T-helper 17 cell (primary cell): ENCODE measurements at places on chromosomes 6 and 20. TPM values are rescaled to one million over a fixed set of nuclear protein-coding genes. Genes with fewer than 3 reads are reported as not detected.

DNA sequence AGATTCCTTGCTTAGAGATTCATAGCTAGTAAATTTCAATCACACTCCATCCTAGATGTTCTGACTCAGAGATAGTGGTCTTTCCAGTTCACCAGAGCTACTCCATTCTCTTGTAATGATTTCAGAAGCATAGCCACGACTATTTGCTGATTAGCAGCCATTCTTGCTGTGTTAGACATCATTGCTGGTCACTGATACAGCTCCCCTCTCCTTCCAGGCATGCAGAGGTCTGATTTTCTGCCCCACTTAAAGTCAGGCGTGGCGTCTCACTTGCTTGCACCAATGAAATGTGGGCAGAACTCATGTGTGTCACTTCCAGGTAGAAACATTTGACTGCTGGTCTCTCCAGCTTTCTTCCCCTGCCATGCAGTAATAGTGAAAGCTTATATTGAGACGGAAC, 168.9 kb upstream of the JARID2 start:
- DNase-seq: no peak

- no peak for DNase-seq
Observed at GRCh38 chr6:118999494-119000040, 64.6 kb upstream of the MCM9 start.

- no peak for DNase-seq
Observed at GRCh38 chr6:80789912-80790570, 683.6 kb downstream of the BCKDHB start.

DNA sequence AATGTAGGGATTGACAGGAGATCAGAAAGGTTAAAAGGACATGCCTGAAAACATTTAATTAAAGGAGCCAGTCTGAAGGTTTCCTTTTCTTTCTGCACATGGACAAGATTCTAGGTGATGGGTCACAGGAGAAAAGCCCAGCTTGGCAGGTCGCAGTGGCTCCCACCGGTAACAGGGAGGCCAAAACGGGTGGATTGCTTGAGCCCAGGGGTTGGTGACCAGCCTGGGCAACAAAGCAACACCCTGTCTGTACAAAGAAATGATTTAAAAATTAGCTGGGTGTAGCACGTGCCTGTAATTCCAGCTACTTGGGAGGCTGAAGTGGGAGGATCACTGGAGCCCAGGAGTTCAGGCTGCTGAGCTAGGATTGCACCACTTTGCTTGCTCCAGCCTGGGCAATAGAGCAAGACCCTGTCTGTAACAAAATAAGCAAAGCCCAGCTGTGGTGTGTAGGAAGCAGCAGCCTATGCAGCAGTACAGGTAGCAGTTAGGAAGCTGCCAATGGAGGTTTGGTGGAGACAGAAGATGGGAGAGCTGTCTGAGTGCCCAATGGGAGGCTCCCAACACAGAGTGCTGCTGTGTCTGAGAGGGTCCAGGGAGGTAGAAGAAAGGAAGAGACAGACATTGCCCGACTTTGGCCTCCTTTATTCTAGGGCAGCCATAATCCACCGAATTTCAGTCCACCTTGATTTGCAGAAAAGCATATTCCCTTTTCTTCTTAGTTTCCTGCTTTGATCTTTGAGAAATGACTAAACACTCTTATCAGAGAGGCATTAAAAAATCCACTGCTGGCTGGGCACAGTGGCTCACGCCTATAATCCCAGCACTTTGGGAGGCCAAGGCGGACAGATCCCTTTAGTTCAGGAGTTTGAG, 7.1 kb upstream of the AP5S1 start:
- DNase-seq: no peak

- DNase-seq: no peak
Observed at GRCh38 chr6:34865107-34865506, 22.7 kb downstream of the TAF11 start.

DNA sequence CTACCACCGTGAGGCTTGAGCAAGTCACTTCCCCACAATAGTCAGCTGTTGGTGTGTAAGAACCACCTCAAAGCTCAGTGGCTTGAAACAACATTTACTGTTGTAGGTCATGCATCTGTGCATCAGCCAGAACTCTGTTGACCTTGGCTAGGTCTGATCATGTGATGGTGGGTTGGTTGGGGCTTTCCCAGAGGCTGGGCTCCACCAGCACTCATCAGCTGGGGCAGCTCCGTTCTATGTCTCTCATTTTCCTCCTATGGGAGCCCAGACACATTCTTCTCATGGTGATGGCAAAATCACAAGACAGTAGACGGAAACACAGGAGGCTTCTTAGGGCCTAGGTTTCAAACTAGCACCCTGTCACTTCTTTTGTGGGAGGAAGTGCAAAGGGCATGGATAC, 42.8 kb upstream of the PSMF1 start:
- DNase-seq: no peak

DNA sequence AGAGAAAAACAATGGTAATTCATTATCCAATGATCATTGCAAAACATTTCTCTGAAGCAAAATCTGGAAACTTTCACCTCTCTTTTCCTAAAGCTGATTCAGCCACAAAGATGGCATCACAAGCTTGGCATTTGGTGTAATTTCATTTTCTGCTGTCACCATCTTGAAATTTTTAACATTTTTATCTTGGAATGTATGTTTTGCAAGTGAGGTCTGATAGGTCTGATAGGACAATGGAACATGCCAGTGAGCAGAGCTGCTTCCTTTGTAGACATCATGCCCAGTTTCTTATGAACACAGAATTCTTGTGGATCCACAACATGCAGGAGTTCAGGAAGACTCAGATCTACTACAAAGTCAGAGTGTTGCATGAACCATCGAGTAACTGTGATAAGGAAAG, 969.6 kb downstream of the EYS start:
- no peak for DNase-seq

GRCh38 chr20:17679941-17680835, 1.9 kb downstream of the RRBP1 start:
- DNase-seq: no peak

DNA sequence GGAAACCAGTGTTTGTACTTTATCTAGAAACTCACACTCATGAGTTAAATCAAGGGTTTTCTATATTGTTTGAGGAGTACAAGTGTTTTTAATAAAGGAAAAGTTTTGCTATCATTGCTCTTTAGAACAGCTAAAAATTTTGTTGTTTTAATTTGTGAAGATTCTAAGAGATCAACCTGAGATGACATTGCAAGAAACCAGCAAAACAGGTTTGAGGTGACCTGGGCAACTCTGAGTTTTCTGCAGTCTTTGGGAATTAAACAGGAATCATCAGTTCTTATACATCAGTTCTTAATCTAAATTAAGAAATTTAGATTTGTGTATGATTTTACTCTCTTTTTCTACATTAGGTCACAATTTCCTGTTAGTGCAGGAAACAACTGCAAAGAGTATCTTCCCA, 114.5 kb downstream of the JAG1 start:
- no peak for DNase-seq

DNA sequence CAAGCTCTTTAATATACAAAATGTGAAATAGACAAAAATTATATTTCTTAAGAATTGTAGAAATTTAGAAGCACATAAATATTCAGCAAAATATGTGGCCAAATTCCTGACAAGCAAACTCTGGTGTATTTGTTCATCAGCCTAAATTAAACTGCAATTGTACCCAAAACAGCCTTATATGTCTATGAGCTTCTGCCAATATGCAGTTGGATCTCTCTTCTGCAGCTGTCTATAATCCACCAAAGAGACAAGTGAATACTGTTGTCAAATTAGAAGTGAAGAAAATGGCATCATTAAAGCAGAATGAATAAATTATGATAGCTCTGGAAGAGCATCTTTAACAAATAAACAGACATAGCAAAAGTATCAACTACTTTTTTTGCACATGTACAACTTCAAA, 755.7 kb downstream of the GRIK2 start:
- DNase-seq: no peak

DNA sequence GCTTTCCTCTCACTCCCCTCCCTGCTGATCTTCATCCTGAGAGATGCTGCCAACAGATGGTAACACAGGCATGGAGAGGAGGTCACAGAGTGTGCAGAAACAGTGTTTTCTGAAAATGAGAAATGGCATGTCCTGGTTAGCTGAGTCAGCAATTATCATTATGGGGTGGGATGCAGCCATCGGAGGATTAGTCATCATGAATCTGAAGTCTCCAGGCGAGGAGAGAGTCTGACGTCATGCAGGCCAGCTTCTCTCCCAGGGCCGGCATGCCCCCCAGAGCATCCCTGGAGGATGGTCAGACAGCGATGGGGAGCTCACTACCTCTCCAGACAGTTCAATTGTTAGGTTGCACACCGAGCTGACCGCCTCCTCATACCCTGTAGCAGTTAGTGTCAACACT, 4.7 kb upstream of the GTSF1L start:
- DNase-seq: no peak

GRCh38 chr20:11112832-11113231, 439.0 kb upstream of the JAG1 start:
- DNase-seq: no peak

DNA sequence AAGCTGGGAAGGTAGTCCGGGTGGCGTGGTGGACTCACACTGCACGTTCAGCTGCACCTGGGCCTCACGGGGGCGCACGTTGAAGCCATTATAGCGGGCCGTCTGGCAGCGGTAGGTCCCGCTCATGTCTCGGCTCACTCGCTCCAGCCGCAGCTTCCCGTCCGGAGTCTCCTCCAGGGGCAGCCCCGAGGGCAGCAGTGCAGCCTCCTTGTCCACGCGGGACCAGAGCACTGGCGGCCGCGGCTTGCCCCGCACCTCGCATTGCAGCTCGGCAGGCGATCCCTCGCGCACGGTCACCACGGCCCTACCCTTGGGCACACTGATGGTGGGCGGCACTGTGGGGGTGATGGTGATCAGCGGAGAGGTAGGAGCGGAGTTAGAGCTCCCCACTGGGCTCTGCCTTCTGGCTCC, 47.6 kb downstream of the MDGA1 start:
- DNase-seq: no peak

- DNase-seq: no peak
Observed at GRCh38 chr6:141445928-141446628, 686.6 kb upstream of the GJE1 start.

DNA sequence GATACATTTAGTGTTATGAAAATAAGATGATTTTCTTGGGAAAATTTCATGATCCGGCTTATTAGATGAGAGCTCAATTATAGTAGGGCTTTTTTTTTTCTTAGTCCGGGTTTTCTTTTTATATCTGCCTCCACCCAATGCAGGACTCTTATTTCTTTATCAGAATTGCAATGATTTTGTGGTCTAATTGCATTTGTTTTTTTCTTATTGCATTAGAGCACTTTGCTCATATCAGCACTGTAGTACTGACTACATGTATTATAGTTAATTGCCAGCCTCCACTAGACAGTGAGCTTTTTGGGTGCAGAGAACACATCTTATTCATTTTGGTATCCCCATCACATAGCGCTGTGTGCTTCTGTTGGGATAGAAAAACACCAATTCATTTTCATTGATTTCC, 50.0 kb downstream of the FBXO5 start:
- DNase-seq: no peak

DNA sequence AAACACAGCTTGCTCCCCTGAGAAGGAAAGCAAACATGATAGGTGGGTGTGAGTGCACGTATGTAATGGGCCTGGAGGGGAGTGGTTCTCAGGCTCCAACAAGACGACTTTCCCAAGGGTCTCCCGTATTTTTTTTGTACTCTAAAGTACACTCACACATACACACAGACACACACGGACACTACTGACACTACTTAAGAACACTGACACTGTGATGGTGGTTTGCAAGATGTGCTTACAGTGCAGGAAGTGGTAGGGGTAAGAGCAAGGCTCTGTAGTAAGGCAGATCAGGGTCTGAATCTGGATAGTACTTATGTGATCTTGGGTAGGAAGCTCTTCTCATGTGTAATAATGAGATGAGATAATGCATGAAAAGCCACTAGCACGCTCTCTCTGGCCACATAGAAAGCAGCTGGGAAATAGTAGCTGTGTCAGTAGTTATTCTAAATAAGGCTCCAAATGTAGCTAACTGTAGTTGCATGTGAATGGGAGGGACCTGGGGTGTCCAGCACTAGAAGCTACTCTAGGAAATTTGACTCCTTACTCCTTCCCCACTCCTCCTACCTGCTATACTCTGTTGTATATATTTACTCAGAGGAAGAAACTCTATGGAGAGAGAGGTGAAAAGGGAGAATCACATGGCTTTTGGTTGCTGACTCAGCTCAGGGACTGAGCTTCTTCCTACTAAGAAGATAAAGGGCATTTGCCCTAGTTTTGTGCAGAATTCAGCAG, 8.4 kb upstream of the ZBTB24 start:
- DNase-seq: no peak

DNA sequence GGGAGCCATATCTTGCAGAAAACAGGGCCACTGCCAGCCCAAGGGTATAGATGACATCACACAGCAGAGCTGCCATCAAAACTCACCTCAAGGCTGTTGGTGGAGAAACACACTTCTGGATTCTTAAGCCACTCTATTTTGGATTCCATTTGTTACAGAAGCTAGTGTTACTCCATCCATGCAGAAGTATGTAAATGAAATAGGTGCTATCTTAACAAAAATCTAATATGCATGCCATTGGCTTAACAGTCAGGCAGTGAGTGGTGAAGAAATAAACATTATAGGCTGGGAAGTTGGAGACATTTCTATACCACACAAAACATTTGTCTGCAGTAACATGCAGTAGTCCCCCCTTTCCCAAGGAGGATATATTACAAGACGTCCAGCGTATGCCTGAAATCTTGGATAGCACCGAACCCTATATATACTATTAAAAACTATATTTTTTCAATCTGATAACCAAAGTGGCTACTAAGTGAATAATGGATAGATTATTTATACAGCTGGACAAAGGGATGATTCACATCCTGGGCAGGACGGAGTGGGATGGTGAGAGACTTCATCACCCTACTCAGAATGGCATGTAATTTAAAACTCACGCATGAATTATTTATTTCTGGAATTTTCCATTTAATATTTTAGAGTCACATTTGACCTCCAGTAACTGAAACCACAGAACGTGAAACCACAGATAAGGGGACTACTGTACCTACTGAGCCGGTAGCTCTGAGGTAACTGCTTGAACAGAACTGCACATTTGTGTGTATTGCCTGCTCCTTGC, 160.0 kb upstream of the PLN start:
- no peak for DNase-seq

GRCh38 chr6:35435074-35435837, 16.9 kb upstream of the FANCE start:
- DNase-seq: no peak

GRCh38 chr6:13012296-13012695, 295.7 kb downstream of the PHACTR1 start:
- DNase-seq: no peak

The SLC17A9 gene
- 2.4 TPM for total RNA-seq

The TTPAL gene
- 11.1 TPM for total RNA-seq

The IYD gene
- total RNA-seq: not detected

The LY6G6D gene
- total RNA-seq: not detected

The RIMS1 gene
- total RNA-seq: not detected

The FOXO3 gene
- total RNA-seq: 22.6 TPM

The SULF2 gene
- total RNA-seq: 6.5 TPM

The ORC3 gene
- total RNA-seq: 14.3 TPM

The ITPA gene
- total RNA-seq: 39.5 TPM

The SLC22A3 gene
- not detected for total RNA-seq

The ZC2HC1B gene
- total RNA-seq: 0.34 TPM

The PI3 gene
- total RNA-seq: not detected

The BLTP3A gene
- 16.3 TPM for total RNA-seq
